ENCODE measurements at places on chromosomes 4 and X.

GRCh38 chrX:47283015-47283771 is 50.4 kb downstream of the USP11 start:
- no peak for DNase-seq

- no peak for DNase-seq
These were observed 54.1 kb downstream of the RPS6KA3 start for GRCh38 chrX:20212486-20213089.

- no peak for DNase-seq
These were observed 9.8 kb downstream of the ATP2B3 start for GRCh38 chrX:153527208-153527607.

GRCh38 chr4:142721187-142721586 is 124.9 kb downstream of the INPP4B start:
- no peak for DNase-seq

GRCh38 chr4:86926435-86927086 is 8.2 kb upstream of the AFF1 start:
- DNase-seq: no peak

- no peak for DNase-seq
These were observed 141.4 kb downstream of the TLL1 start for GRCh38 chr4:166014411-166014810.

DNA sequence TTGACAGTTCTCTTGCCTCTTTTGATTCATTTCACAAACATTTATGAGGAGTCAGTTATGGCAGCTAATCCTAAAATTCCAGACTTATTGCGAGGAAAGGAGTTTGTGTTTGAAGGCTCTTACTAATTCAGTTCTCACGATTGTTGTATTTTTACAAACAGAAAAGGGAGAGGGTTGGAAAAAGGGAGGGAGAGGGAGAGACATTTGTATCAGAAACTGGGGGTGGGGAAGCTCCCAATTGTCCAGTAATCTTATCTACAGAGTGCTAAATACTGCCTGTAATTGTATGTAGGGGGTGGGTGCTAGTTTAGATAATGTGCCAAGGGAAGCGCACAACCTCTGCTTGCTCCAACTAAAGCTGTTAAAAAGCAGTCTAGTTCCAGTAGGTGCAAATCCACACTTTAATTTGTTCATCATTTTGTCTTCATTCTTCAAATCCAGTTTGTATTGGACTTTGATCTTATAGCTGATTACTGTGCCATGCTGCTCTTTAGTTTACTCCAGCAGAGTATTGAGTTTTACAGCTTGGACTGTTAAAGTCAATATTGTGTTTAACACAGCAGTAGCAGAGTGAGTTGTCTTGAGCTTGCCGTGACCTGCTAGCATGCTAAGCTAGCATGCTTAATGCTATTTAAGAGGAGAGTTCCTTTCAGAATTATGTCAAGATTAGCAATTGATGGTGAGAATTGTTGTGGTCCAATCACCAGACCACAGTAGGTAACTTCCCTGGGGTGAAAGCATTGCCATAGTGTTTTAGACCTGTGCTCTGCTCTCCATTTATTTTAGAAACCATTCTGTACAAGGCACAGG is 13.9 kb downstream of the FNIP2 start:
- DNase-seq: no peak

DNA sequence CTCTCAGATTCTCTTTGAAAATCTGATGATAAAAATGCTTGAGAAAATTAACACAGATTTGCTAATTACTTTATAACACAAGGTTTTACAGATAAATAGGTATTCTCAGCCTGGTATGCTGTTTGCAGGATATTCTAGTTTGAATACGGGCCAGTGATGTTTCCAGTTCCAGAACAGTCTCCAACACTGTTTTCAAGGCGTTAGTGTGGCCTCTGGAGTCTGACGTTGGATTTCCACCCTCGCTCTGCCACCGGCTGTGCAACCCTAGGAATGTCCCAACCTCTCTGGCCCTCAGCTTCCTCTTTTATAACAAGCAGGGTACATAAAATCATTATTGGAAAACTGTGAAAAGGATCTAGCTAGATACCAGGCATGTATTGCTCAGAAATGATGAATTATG is 23.8 kb upstream of the CYP4V2 start:
- DNase-seq: no peak

DNA sequence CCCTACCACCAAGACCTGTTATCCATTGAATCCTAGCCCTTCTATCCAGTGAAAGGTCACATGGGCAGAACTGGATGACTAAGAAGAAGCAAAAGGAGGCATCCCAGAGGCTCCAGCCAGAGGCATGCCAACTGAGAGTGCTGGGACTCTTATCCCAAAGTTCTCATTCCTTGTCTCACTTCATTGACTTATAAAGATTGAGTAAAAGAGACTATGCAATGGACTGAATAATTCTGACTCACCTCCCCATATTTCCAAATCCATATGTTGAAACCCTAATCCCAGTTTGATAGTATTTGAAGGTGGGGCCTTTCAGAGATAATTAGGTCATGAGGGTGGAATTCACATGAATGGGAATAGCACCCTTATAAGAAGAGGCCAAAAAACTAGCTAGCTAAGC is 131.4 kb downstream of the COL25A1 start:
- no peak for DNase-seq

DNA sequence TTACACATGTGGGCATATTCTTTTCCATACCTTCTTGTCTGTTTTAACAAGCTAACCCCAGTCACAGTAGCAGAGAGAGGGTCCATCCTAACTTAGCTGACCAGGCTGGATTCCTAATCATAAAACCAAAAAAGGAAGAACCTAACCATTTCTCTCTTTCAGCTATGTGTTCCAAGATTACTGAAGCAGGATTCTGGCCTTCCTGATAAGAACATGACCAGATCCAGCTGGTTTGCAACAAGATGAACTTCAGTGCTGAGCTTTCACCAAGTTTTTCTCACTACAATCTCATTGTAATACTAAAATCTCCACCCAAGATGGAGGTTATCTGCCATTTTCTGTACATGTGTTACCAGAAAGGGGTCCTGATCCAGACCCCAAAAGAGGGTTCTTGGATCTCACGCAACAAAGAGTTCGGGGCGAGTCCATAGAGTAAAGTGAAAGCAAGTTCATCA is 20.4 kb upstream of the UBA6 start:
- no peak for DNase-seq

DNA sequence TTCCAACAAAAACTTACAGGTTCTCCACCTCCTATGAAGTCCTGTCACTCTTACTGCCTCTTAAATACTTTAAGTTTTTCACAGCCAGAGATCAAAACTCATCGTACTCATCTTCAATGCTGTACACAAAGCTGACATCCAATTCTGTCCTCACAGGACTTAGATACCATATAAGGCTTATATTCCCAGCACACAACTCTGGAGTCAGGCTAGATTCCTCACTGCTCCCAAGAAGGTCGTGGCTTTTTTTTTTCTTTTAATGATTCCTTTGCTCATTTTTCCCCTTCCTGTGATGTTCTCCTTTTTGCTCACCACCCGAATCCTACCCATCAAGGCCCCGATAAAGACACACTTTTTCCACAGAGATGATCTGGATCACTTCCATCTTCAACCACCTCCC is 914 bp downstream of the TRAPPC2 start:
- DNase-seq: no peak

- DNase-seq: no peak
These were observed 31.5 kb upstream of the LNX1 start for GRCh38 chr4:53622739-53623151.

- no peak for DNase-seq
These were observed 572.3 kb downstream of the PCDH11X start for GRCh38 chrX:92351511-92351910.

DNA sequence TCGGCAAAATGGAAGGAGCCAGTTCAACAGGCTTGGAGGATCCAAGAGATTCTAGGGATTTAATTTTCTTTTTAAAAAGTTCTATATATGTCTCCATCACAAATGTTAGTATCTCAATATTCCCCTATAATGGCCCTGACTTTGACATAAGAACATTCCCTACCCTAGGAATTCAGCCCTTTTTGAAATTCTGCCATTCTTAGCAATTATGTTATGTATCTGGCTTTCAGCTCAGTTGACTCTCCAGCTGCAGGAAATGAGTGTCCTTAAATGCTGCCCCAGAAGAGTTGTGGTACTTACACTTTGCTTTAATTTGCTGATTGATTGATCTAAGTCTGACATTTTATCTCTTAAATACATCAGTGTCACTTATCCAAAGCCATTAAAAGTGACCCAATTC is 1454.3 kb downstream of the FSTL5 start:
- no peak for DNase-seq

GRCh38 chr4:88659055-88659889 is 38.4 kb downstream of the NAP1L5 start:
- DNase-seq: no peak

GRCh38 chr4:119804404-119804803 is 175.8 kb upstream of the PDE5A start:
- no peak for DNase-seq

- no peak for DNase-seq
These were observed 2.2 kb downstream of the AIMP1 start for GRCh38 chr4:106318511-106318910.

GRCh38 chrX:1205681-1206611 is 6.5 kb downstream of the CRLF2 start:
- no peak for DNase-seq

- no peak for DNase-seq
These were observed 53.8 kb downstream of the ZNF827 start for GRCh38 chr4:145884775-145885174.

GRCh38 chrX:146934256-146934655 is 119.7 kb upstream of the CXorf51A start:
- no peak for DNase-seq

DNA sequence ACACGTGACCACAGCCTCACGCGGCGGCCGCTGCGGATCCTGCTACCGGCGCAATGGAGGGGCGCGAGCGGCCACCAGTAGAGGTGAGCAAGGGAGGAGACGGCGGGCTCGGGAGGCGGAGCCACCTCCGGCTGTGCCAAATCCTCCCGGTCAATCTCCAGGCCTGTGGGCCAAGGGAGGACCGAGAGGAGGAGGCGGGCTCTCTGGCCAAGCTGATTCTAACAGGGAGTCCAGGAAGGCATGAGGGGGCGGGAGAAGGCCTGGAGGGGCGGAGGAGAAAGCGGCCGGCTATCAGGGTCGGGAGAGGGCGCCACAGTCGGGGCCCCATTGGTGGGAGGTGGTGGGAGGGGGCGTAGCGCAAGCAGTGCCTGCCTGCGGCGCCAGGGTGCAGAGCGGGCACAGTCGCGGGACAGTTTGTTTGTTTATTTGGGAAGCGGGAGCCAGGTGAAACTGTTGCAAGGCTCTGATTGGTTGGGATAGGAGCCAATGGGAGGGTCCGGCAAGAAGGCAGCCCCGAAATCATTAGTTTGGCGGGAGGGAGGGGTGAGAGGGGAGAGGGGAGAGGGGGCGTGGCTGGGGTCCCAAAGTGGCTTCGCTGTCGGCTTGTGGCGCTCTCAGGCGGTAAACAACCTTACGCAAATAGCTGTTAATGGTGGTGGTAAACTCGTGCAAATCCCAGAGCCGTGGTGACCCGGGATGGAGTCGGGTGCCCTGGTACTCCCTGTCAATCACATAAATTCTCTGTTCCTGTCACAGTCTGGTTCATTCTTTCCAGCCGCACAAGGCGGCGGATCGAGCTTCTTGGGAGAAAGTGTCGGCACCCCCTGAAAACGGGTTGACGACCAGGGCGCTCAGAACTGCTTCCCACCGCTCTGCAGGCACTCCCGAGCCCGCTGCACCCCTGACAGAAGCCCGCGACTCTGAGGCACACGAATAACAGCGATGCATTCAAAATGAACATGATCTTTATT is at the start of gene IRS4:
Gene IRS4, minus strand, starts transcription at position 55 of the 971 bp plus-strand sequence.
- DNase-seq: no peak

DNA sequence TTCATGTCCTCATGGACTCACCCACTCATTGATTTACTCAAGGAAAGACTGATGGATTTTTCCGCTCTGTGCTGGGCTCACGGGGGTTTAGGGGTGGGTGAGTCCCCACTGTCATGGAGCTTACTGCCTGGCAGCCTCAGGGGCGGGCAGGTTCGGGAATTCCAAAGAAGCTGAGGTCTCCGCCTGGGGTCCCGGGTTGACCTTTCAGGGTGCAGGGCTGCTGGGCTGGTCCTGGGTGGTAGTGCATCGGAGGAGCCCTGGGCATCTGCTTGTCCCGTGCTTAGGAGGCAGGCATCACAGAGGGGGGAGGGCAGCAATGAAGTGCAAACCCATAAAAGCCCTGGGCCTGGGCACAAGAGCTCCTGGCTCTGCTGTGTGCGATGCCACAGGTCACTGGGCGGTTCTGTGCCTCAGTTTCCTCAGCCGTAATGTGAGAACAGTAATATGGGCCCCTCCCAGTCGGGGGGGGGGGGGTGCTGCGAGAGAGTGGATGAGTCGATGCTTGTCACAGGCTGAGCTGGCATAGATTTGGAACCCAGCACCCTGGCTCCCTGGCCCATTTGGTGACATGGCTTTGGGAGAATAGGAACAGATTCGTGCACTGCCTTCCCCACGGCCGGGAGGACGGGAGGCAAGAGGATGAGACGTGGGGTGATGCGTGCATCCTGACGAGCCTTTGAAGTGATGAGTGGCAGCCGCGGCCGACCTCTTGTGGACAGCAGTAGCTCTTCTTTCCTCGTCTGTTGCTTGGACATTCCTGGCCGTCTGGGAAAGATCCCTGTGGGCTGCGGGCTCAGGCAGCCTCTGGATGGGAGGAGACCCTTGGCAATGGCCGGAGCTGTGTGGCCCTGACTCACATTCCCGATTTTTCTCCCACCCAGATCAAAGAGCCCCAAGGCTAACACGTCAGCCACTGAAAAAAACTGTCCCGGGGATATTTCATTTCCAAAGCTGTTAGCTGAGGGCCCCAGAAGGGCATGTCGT is 42.0 kb downstream of the PSAPL1 start:
- DNase-seq: no peak

- DNase-seq: no peak
These were observed 41.8 kb downstream of the ADRA2C start for GRCh38 chr4:3807822-3808496.

DNA sequence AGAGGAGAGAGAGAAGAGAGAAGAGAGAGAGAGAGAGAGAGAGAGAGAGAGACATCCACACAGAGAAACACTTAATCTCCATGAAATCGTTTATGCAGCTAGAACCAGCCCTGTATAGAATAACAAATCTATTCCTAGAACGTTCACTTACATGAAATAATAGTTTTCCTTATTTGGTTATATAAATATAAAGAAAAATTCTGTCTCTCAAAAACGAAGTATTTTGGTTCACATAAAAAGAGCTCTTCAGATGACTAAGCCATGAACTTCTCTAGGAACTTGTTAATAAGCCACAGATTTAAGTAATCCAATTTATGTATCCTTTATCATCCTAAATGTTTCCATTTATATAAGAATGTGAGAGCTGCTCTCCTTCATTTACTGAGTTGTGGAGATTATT is 1315.1 kb upstream of the PCDH7 start:
- no peak for DNase-seq

DNA sequence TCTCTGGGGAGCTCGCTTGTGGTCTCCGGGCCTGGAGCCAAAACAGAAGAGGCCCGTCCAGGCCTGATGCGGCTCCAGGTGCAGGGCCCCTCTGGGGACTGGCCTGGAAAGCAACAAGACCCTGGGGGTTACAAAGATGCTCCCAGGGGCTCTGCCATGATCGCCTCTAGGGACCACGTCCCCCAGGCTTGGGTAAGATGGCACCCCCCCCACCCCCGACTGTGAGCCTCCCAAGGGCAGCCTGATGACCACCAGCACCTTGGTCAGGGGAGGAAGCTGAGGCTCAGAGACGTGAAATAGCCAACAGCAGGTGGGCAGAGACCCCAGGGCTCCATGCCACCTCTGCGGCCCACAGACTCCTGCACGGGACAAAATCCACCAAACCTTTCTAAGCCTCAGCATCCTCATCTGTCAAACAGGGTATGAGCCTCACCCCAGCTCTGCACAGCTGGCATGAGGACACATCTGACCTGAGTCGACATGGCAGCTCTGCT is 25.4 kb downstream of the C4orf50 start:
- DNase-seq: no peak

- DNase-seq: no peak
These were observed 171.0 kb upstream of the RPS6KA3 start for GRCh38 chrX:20437683-20438082.

- DNase-seq: no peak
These were observed 59.3 kb upstream of the SOD3 start for GRCh38 chr4:24736066-24736465.
